ENCODE measurements at places on chromosomes 16 and 17.

DNA sequence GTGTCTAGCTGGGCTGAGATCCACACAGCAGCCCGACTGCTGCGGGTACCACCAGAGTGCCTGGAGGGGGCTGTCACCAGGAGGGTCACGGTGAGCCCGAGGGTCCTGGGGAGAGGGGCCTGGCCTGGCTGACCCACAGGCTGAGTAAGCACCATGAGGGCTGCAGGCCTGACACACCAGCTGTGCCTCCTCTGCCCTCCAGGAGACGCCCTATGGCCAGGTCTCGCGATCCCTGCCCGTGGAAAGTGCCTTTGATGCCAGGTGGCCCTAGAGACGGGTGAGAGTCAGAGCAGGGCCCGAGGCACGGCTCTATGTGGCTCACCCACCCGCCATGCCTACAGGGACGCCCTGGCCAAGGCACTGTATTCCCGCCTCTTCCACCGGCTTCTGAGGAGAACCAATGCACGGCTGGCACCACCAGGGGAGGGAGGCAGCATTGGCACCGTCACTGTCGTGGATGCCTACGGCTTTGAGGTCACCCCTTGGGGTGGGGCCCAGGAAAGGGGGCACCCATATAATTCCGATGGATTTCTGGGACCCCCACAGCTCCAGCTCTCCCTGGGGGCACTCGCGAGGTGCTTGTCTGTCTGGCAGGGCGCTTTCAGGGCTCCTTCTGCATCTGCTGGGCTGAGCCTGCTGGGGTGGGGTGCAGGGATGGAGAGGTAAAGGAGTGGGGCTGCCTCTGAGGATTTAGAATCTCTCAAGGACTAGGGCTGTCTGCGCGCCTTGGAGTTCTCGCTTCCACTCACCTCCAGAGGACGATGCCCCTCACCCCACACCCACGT, 7.1 kb downstream of the MYO15B start:
- DNase-seq, result no peak

GRCh38 chr17:80478487-80479245, 2.3 kb upstream of the NPTX1 start:
- no peak for DNase-seq

DNA sequence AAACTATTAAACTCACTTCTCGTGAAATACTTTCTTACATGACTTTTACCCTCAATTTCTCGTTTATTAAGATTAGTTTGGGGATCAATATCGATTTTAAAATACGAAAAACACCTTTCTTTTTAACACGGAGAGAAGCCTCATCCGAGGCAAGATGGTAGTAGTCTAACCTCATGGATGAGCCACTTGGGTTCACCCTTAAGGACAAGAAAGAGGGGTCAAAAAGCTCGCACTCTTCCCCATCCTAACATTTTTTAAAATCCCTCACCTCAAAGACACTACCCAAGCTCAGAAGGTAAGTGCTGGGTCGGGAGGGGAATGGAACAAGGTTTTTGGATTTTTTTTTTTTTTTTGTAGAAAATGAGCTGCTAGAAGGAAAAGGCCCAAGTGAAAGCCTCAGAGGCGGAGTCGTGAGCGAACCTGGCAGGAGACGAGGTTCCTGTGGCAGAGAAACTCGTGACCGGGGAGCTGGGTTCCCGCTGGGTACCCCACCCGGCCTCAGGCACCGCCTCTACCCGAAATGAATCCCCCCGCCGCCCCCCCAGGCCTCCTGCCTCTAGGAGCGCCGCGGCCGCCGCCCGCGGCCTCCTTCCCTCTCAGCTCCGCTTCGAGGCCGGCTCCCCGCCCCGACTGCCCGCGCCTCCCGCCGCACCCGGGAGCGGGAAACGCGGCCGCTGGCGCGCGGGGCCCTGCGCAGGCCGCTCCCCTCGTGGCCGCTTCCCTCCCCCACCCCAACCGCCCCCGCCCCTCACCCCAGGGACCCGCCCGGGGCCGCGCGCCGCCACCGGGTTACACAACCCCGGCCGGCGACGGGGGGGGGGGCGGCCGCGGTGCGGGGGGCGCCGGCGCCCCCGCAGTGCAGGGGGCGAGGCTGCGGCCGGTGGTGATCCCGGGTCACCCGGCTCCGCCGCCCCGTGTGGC, 1.6 kb downstream of the NUFIP2 start:
- peak; percentile 72 for DNase-seq

GRCh38 chr17:38796451-38797157, 2.8 kb downstream of the PIP4K2B start:
- DNase-seq, result no peak

GRCh38 chr17:42748908-42749798, 4.3 kb upstream of the EZH1 start:
- DNase-seq, result no peak

DNA sequence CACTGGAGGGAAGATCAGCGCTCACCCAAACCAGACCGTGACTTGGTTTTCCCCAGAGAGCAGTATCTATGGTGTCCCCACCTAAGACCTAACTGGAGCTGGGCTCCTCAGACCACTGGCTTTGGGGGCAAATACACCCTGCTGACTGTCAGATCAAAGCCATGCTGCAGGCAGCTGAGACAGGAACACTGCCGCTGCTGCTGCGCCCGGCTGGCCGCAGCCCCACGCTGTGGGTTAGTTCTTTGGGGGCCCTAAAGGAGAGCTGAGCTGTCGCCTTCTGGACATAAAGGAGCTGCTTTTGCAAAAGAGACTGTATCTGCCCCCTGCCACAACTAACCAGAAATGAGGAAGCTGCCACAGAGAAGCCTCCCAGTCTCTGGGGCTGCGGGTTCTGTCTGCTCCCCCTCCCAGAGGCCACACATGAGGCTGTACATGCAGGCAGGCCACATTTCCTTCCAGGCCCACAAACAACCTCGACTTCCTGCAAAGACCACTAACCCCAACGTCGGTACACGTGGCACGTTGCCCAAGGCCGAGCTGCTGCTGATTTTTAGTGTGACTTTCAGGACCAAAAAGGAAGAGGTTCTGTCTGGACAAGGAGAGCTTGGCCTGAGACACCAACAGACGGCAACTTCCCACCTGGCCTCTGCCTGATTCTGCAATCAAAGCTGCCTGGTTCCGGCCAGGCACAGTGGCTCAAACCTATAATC, 18.2 kb upstream of the ABR start:
- DNase-seq, result peak; percentile 64

- DNase-seq, result peak; percentile 95
Observed at GRCh38 chr16:4214215-4214621, 27.7 kb downstream of the SRL start.

- DNase-seq, result no peak
Observed at GRCh38 chr17:14506364-14506763, 205.5 kb downstream of the HS3ST3B1 start.

DNA sequence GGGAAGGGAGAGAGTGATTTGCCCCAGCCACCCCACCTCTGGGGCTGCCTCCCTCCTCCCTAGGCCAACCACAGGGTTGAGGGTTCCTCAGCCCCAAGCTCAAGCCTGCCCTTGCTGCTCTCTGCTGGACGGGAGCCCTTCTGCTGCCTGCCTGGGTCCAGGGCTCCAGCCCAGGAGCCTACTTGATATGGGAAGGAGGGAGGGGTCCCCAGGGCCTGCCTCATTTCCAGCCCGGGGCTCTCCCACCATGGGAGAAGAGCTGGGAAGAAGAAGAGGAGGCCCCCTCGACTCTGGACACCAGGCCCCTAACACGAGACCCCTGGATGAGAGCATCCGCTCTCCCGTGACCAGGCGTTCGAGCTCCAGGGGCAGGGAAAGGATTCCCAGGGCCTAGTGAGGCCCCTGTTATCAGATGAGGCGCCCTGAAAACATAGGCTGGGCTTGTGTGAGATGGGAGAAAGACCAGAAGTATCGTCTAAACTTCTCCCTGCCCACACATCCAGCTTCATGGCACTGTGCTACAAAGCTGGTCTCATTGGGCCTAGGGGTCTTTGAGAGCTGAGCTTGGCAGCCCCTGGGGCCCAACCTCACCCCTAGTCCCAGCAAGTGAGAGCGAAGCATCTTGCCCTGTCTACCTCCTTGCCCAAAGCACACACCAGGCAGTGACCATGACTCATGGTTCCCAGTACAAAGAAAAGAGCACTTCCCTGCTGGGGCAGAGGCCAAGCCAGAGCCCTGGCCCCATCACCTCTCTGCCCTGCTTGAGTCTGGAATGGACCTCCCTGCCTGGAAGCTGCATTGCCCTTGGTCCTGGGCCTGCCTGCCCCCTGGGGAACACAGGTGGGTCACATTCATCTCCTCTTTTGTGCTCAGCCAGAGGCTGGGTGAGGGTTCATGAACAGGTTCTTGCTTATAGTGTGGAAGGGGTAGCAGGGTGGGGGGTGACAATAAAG, 987 bp downstream of the SLC16A5 start:
- DNase-seq, result peak; percentile 48

GRCh38 chr17:73045724-73046123, 46.8 kb downstream of the SLC39A11 start:
- DNase-seq, result no peak

DNA sequence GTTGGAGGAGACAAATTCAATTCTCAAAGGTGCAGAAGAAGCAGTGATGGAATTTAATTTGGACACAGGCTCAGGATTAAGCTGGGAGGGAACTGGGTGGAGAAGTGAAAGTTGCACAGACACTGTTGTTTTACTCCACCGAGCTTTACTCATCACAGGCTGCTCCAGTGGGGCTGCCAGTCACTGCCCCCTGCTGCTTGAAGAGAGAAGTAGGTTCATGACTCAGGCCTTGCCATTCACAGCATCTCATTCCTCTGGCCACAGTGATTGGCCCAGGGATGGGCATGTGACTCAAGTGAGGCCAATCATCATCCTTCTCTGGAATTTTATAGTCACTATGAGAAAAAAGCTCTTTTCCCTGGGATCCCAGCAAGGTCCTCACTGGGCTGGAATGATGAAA, 11.8 kb downstream of the GNAO1 start:
- peak; percentile 9 for DNase-seq

DNA sequence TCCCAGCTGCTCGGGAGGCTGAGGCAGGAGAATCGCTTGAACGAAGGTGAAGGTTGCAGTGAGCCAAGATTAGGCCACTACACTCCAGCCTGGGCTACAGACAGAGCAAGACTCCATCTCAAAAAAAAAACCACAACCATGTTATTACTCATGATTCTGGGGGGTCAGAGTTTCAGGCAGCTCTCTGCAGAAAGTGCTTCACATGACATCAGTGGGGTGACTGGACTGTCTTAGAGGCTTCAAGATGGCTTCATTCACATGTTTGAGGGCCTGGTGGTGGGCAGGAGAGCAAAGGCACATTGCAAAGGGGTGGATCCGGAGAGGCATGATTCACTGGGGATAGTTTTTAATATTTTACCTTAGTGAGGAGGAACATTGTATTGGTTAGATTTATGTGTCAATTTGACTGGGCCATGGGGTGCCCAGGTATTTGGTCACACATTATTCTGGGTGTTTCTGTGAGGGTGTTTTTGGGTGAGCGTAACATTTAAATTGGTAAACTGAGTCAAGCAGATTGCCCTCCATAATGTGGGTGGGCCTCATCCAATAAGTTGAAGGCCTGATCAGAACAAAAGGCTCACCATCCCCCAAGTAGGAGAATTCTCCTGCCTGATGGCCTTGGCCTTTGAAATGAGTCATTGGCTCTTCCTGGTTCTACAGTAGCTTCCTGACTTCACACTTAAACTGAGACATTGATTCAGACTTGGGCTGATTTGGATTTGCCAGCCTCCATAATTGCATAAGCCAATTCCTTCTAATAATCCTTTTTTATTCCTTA, 109.8 kb downstream of the GOSR1 start:
- peak; percentile 79 for DNase-seq

GRCh38 chr16:82059983-82060421, 24.9 kb downstream of the HSD17B2 start:
- DNase-seq, result no peak

DNA sequence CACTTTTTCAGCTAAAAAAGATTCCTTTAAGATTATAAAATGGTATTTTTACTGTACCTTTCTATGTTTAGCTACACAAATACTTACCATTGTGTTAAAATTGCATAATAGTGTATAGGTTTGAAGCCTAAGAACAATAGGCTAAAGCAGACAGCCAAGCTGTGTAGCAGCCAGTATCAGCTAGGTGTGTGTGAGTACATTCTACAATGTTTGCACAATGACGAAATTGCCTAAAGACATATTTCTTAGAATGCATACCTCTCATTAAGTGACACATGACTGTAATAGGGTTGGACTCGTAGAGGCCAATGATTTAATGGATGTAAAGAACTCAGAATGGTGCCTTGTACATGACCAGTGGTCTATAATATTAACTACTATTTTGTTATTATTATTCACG, 1.9 kb upstream of the MT1B start:
- DNase-seq, result no peak

- DNase-seq, result peak; percentile 92
Observed at GRCh38 chr16:4475880-4476788, at the start of gene HMOX2. Gene HMOX2, plus strand, starts transcription at chr16:4476398. Its CDS starts 29,127 bp downstream, at chr16:4505525.

- no peak for DNase-seq
Observed at GRCh38 chr17:61058066-61058465, 341.6 kb upstream of the TBX2 start.

GRCh38 chr17:39536468-39536867, 71.3 kb downstream of the NEUROD2 start:
- no peak for DNase-seq

GRCh38 chr17:281365-281999, 71.1 kb downstream of the RPH3AL start:
- no peak for DNase-seq

DNA sequence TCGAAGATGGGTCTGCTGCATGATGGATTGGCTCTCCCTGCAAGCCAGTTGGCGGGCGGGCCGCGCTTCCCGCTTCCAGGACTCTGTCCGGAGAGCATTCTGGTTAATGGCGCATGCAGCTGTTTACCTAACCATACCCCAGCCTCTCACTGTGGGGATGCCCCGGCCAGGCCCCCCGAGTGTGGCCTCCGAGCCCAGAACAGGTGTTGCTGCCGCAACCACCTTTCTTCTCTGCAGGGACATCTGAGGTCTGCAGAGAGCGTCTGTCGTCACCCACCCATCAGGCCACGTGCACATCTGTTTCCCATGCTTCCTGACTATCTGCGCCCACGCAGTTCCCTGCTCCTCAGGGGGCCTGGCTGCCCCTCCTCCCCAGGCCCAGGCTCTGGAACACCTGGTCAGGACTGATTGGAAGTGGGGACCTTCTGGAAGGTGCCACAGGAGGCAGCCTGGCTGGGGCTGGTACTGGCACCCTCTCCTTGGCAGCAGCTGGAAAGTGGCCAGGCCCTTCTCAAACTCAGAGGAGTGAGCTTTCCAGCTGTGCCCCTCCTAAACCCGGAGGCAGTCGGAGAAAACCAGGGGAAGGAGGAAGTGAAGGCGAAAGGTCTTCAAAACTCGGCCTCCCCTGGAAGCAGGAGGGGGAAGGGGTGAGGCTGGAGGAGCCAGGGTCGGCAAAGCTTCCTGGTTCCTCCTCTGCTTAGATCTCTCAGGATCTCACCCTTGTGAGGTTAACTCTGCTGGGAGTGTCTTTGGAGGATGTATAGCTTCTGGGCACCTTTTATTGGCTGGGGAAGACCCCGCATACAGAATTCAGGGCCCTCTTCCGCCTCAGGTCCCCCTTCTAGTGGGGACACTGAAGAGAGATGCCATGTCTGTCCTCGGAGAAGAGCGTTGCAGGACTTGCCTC, 64.5 kb upstream of the CIBAR2 start:
- DNase-seq, result peak; percentile 61

DNA sequence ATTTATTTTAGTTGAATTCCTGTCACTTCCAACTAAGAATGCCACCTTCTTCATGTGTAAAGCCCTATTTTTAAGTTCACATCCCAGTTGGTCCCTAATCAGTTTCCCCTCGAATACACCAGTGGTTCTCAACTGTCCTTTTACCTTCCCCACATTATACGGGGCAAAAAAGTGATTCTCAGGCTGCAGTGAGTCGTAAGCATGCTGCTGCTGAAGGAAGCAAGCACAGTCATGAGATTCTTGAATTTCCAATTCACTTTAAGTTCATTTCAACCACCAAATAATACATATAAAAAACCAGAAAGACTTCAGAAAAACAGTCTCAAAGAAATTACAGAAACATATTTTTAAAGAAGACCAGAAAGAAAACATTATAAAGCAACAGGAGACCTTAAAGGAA, 47.9 kb downstream of the UBE2G1 start:
- no peak for DNase-seq
